ENCODE measurements at places on chromosomes 4 and X.

DNA sequence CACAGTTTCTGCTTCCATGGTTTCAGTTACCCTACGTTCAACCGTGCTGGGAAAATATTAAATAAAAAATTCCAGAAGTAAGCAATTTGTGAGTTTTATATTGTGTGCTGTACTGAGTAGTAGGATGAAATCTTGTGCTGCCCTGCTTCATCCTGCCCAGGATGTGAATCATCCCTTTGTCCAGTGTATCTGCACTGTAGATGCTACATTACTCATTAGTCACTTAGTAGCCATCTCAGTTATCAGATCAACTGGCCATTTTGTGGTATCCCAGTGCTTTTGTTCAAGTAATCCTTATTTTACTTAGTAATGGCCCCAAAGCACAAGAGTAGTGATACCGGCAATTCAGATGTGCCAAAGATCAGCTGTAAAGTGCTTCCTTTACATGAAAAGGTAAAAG is 97.9 kb downstream of the COX18 start:
- peak; percentile 90 for DNase-seq

GRCh38 chr4:100510551-100510950 is 7.3 kb downstream of the EMCN start:
- DNase-seq, result peak; percentile 32

DNA sequence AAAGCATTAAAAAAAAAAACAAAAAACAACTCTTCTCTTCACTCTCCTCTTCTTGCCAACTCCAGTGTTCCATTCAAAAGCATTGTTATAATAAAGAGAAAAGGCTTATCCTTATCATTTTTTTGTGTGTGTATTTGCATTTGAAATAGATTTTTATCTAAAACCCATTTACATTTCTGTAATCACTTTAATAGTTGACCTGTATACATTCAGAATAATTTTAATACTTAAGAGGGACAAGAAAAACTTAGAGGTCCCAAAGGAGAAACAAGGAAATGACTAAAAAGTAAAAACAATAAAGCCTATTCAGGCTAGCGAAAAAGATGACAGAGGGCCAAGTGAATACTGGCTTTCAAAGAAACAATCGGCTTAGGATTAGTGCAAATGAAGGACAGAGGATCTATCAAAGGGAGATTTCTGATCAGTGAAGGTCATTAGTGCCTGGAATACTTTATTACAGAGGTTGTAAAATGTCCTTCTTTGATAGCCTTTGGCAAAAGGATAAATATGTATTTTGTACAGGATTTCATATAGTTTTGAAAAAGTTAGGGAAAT is 808.3 kb downstream of the RPA4 start:
- DNase-seq, result no peak

DNA sequence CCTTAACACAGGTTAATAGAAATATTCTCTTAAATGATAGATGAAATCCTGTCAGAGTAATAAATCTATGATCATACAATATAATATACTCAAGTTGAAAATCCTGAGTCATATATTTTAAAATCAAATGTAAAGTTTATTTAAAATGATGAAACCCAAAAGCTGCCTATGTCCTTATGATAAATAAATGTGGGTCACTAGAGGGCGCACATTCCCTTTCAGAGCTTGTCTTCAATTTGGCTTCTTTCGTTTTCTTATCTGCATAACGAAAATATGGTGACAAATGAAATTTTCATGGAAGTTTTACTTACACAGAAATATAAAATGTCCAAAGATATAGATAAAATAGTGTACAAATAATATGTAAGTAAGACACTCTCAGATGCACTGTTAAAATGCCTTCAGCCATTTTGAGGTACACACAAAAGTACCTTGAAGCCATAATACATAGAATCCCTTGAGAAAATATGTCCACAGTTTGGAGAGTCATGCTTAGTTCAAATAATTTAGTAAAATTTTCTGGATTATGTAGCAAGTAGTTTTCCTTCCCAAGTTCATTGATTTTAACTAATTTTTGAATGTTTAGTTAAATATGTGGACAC is 680.4 kb downstream of the DMD start:
- peak; percentile 23 for DNase-seq

GRCh38 chr4:8000247-8000646 is 60.6 kb upstream of the AFAP1 start:
- DNase-seq, result no peak

GRCh38 chr4:163330916-163331628 is 1.3 kb downstream of the NPY1R start:
- no peak for DNase-seq

GRCh38 chr4:137347371-137347770 is 184.9 kb downstream of the PCDH18 start:
- no peak for DNase-seq

DNA sequence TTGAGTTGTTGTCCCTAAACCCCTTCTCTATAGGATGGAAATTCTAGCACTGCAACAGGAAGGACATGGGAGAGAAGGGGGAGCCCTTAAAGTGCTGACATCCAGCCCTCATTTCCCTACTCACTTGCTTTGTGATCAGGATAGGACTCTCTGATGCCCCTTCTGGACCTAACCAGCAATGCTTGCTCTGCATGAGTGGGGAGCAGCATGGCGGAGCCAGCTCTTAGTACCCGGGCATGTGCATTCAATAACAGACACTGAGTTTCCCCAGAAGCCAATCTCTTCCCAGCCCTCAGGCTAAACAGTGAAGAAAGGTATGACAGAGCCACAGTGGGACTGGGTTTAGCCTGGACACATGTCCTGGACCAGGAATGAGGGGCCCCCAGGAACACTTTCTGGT is 14.0 kb downstream of the SOD3 start:
- no peak for DNase-seq

DNA sequence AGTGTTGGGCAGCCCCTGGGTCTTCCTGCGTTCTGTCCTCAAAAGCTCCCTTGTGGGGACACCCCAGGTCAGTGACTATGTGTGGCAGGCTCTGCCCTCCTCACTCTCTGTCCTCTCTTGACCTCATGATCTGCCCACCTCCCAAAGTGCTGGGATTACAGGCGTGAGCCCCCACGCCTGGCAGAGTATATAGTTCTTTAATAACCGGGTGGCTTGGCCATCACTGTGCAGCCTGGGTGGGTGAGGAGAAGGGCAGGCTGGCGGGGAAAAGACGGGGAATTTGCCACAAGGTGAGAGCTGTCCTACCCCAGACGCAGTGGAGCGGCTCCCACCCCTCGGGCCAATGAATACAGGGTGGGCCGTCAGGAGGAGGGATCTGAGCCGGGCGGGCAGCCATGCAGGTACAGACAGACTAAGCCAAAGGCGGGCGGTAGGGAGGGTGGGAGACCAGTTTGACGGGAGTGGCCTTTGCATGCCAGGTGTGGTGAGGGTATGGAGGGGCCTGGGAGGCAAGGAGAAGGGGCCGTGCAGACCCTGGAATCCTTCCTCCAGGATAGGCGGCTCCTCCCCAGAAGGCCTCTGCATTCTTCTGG is 2.5 kb downstream of the SH3BP2 start:
- no peak for DNase-seq

DNA sequence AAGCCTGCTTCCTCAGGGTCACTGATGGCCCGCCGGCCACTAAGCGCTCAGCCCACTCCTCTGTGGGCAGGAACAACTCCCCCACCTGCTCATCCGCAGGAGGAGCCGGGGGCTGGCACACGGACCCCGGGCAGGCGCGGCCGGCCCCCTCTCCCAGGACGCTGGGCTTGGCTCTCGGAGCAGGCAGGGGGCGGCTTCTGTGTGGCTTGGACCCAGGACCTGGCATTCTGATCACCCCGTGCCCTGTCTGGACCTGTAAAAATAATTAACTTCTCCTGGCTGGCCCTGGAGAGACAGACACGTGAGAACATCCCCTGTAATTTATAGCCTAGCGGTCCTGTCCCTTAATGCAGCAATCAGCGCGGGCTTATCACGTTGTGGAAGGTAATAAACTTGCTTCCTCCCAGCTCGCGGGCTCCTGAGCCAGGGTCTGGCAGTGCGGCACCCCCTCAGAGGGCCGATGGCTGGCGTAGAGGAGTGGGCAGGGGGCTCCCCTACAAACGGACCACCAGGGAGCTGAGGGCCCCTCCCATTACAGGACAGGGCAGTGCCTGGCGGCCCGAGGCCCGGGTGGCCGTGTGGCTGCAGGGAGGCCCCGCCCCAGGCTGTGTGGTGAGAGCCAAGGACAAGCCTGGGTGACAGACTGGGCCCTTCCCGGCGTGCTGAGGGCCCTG is 84.5 kb upstream of the NKX1-1 start:
- DNase-seq, result no peak

- peak; percentile 10 for DNase-seq
These were observed 25.1 kb upstream of the JAKMIP1 start for GRCh38 chr4:6225469-6225868.

DNA sequence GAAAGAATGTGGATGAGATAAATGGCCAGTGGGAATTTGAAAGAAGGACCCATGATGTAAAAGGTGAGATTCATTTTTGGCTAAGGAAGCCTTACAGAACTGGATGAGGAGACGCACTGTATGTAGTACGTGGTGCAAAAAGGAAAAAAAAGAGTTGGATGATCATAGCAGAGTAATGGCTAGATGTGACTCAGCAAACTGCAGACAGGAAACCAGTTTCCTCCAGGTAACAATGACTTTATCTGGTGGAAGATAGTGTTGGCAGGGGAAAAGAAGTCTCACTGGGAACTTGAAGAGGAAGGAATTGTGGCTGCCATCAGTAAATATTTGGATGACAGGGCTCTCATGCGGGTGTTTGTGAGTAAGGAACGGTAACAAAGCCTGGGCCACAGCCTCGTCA is 243.2 kb downstream of the CPE start:
- peak; percentile 87 for DNase-seq

- DNase-seq, result no peak
These were observed 728.7 kb downstream of the IL1RAPL1 start for GRCh38 chrX:29315931-29316330.

DNA sequence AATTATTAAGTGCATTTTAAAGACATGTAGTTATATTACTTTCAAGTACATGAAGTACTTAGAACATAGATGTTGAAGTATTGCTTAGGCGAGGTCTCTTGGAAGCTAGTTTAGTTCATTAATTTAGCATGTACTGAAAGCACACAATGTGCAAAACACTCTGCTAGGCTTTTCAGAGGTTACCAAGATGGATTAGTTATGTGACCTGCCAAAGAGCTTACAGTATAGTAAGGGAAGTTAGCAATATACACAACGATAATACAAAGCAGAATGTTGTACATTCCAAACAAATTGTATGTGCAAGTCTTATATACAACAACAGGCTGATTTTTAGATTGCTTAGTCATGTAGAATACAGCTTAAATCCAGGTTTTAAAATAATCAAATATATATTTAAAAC is 118.5 kb upstream of the NRK start:
- no peak for DNase-seq

DNA sequence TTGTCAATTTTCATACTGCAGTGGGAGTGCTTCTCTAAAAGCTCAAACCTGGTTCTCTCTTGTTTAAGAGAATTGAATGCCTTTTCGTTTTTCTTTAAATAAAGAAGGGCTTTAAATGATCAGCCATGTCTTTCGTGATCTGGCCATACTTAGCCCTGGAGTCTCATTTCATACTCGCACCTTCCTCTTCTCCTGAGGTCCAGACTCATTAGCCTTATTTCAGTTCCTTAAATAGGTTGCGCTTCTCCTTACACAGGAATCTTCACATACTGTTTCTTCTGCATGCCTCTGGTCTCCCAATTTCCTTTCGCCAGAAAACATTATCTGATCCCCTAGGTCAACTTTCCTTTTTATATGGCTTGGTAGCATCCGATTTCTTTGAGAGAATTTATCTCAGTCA is 565.6 kb upstream of the TENM3 start:
- DNase-seq, result no peak

DNA sequence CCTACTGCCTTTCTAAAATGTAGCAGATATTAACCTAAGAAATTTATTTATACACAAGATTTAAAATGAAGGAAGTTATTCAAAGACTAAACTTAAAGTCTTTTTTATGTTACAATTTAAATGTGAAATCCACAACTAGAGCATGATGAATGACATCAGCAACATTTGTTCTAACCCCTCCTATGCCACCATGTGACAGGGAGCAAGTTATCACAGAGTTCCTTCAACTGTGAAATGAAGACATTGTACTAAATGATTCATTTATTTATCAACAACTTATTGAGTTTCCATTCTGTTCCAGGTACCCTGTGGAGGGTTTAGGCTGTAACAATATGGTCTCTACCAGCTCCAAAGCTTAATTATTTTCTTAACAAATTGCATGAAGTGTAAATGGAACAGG is 76.9 kb downstream of the SLC39A8 start:
- DNase-seq, result no peak

GRCh38 chr4:61533140-61533539 is 333.0 kb downstream of the ADGRL3 start:
- peak; percentile 29 for DNase-seq

DNA sequence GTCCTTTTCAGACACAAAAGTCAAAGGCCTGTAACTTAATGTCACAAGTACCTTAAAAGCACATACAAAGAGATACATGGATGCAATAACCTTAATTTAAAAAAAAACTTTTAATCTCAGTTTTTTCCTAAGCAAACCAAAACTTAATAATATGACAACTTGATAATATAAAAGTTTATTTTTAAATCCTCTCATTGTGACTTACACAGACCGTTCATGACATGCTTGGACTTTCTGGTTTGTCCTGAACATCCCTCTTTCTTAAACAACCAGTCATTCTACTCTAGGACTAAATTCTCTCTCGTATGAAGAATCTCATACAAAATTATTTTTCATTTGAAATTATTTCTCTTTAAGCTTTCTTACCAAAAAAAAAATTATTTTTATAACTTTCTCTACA is 43.1 kb upstream of the CYP2U1 start:
- DNase-seq, result no peak

- DNase-seq, result no peak
These were observed 20.2 kb downstream of the PJA1 start for GRCh38 chrX:69144838-69145680.

DNA sequence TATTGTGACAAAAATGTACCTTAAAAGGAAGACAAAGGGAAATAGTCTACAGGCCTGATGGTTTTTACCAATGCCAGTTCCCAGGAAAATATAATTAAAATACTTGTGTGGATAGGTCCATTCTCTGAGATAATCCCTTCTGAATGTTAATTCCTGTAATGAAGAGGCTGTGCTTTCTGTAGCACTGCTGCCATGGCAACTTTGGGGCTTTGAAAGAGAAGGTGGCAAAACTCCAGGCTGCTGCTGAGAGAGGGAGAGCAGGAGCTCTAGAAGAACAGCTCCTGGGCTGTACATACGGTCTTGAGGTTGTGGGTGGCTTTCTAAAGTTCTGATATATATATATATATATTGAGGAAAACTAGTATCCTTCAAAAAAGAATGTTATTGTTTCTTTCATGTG is 125.4 kb downstream of the PDLIM5 start:
- no peak for DNase-seq

DNA sequence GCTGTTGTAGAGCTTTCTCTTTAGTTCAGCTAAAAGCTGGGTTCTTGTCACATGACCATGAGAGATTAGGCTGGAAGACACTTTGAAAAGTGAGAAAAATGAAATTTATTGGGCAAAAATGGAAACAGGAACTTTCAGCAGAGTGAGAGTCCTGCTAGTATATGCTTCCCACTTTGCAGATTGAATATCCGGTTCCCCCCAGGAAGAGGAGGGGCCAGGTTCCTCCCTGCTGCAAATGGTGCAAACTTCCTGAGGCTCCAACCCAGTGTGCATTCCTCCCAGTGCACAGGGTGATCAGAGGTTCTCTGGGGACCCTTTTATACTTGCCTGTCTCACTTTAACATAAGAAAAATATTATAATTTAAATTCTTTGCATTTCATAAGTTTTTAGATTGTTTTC is 119.9 kb upstream of the SPIN4 start:
- no peak for DNase-seq

Measured in kidney capillary endothelial cell (primary cell).